Right atrium auricular region (tissue), 2 donors: ENCODE measurements at places on chromosomes 6 and 20.
A peak's percentile ranks its signal among the peaks of the same experiment; 100 is the strongest.

- no peak for DNase-seq
Observed at GRCh38 chr6:43200541-43200940, 18.5 kb downstream of the CUL9 start.

- DNase-seq = no peak
Observed at GRCh38 chr20:34883809-34884208, 7.4 kb downstream of the ACSS2 start.

GRCh38 chr6:23637296-23637695 lies 488.7 kb upstream of the NRSN1 start:
- DNase-seq = no peak

DNA sequence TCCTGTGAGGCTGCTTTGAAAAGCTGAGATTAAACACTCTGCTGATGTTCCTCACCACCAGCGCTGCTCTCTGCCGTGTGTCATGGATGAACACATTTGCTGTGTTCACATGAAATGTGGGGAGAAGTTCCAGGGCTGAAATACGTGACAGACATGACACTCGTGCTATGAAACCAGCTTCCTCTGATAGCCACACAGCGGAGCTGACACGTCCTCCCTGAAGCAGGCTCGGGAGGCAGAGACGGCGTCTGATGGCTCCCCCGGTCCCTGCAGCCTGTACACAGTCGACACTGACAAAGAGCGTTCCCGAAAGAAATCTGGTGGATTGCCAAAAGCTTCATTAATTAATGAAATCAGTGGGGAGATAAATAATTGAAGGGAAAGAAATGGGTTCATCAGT lies 17.5 kb downstream of the AGPAT4 start:
- DNase-seq = no peak

DNA sequence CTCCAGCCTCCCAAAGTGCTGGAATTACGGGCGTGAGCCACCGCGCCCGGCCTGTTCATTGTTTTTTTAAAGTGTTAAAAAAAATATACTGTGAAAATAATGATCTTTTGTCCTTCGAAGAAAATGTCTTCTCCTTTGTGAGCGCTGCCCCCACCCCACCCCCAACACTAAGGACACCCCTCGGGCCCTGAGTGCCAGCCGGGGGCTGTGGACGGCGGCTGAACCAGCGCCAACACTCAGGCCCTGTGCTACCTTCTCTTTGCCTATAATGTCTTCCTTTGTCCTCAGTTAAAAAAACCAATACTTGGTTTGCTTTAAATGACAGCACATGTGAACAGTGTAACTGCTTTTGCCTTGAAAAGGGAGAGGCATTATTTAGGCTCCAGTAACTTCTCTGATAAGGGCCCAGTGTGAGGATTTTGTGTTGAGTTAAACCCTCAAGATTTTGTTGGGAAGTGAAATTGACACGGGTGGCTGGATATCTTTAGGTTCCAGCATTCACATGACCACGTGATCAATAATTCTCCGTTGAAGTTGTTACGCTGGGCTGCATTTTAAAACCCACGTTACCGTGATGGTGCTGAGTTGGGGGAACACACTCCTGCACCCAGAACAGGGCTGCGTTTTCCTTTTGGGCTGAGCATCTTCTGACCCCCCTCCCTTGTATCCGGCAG lies 9.5 kb upstream of the ADRM1 start:
- DNase-seq = no peak

DNA sequence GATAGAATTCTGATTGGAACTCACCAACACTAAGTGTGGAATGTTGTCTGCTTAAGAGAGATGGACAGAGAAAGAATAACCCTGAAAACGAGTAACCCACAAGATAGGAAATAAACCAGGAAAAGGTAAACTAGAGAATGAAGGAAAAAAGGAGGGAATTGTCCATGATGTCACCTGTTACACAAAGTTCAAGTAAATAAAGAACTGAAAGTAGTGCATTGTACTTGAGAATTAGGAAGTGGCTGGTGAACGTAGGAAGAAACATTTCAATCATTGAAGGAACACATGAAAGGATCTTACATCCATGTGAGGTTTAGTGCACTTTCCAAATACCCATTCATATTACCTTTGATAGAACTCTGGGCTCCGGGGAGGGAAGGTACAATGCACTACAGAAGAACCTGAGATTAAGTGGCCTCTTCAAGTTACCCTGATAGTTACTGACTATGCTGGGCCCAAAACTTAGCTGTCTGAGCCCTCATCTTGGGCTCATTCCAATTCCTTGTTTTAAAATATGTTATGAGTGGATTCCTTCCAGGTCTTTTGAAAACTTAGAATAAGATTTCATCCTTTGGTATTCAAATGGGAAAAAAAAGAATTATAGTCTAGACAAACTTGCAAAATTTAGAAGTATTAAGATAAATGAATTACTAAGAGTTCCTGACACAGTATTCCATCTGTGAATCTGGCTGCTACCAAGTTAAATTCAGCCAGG lies 1.1 kb upstream of the STX7 start:
- no peak for DNase-seq

GRCh38 chr6:7107578-7108195 lies at the start of gene RREB1:
TSS of gene RREB1 (plus strand) at chr6:7107961. CDS start at chr6:7181912, 73,951 bp downstream.
- peak; percentile 81 for DNase-seq

GRCh38 chr6:84521511-84521910 lies 242.9 kb downstream of the TBX18 start:
- no peak for DNase-seq

- DNase-seq = no peak
Observed at GRCh38 chr6:26122402-26122792, 35.2 kb downstream of the HFE start.

DNA sequence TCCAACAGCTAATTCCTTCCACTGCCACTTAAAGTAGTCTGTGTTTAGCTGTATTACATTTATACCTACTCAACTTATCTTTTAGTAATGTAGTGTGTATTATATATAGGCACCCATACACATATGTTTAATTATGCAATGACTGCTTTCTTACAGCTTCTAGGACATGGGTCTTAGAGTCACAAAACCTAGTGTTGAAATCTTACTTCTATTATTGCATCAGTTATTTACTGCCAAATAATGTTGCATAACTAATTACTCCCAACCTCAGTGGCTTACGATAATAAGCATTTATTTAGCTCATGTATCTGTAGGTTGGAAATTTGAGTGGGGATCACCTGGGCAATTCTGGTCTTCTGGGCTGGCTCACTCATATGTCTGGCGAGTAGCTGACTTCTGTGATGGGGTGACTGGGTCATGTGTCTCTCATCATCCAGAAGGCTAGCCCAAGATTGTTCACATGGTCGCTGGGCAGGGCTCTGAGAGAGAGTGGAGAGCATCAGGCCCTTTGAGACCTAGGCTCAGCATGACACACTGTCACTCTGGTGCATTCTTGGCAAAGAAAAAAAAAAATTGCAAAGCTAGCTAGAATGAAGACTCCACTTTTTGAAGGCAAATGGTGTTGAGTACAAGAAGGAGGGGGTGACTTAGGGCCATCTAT lies 187.0 kb downstream of the PLCB1 start:
- no peak for DNase-seq

GRCh38 chr6:47062346-47062745 lies 20.2 kb upstream of the ADGRF1 start:
- no peak for DNase-seq

- no peak for DNase-seq
Observed at GRCh38 chr6:47153404-47153755, 111.2 kb upstream of the ADGRF1 start.

DNA sequence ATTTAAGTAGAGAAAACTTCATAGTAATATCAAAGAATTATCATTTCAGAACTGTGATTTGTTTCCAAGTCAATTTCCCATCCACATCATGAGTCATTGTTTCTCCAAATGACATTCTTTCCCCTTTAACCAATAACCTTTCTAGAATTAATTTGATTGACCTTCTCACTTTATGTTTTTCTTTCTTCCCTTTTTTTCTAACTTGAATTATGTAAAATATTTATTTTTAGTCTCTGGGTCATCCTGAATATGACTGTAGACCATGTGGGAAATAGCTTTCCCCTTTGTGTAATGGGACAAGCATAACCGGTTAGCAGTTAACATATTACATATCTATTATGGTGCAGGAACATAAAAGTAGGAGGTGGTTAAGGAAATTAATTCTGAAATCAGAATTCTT lies 291.1 kb downstream of the GJA1 start:
- no peak for DNase-seq

GRCh38 chr6:14601490-14601889 lies 483.9 kb downstream of the CD83 start:
- DNase-seq = no peak
